ENCODE measurements at places on chromosomes 3 and 15.
A peak's percentile ranks its signal among the peaks of the same experiment; 100 is the strongest.

DNA sequence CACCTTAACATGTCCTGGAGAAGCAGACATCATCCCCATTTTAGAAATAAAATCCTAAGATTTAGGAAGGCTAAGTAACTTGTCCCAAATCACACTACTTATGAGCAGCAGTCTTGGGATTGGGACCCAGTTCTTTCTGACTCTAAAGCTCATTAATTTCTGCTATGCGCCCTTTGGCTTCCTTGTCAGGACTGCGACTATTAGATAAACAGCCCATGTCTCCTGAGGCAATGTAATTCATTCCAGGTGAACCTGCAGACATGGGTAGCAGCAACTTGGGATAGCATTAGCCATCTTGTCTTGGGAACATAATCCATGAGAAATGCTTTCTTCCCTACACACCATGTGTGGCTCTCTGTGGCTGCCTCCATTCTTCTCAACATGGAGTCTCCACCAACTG is 32.3 kb upstream of the FBN1 start:
- DNase-seq, result no peak

- DNase-seq, result no peak
Measured at GRCh38 chr3:127100459-127101410, 92.2 kb upstream of the PRR23E start.

DNA sequence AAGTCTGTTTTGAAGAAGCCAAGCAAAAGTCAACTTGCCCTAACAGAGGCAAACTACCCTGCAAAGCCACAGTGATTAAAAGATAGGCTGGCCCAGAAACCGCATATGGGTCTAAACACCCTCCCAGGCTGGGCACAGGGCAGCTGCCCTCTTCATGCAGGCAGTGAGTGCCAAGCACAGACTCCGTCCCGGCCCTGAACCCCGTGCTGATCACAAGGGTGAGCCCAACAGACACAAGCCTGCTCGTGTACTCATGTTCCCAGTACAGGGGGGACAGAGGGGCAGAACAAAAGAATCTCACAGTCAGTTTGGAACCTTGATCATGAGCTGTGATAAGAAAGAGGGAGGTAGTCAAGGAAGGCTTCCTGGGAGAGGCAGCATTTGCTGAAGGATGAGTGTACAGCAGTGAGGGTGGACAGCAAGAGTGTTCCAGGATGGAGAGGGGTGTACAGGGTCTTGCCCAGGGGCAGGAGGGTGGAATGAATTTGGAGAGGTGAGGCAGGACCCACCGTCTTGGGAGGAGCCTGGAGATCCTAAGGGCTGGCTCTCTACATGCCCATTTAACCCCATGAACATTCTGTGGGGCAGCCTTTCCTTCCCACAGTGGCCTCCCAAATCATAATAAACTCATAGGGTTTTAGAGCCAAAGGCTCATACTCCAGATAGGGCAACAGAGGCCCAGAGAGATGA is 43.2 kb upstream of the PRR23E start:
- DNase-seq, result no peak

- peak; percentile 97 for DNase-seq
Measured at GRCh38 chr15:78988361-78988911, 43.6 kb upstream of the CTSH start.

GRCh38 chr3:155714295-155714718 is 30.6 kb downstream of the PLCH1 start:
- no peak for DNase-seq

GRCh38 chr15:100355342-100355741 is 13.6 kb upstream of the ADAMTS17 start:
- no peak for DNase-seq

DNA sequence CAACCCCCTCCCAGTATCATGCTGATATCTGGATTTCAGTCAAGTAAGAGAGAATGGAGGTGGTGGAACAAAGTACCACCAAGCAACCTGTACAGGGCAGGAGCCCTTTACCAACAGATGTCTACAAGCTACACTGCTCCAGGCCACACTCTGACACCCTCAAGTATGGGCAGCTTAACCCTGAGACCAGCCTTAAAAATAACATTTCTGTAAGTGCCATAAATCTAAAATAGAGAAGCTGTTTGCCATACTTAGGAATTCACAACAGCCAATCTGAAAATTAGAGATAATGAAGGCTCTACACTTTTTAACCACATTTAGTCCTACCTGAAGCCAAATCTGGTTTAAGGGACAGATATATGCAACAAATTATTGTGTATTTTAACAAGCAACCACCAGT is 59.7 kb downstream of the C3orf70 start:
- no peak for DNase-seq

DNA sequence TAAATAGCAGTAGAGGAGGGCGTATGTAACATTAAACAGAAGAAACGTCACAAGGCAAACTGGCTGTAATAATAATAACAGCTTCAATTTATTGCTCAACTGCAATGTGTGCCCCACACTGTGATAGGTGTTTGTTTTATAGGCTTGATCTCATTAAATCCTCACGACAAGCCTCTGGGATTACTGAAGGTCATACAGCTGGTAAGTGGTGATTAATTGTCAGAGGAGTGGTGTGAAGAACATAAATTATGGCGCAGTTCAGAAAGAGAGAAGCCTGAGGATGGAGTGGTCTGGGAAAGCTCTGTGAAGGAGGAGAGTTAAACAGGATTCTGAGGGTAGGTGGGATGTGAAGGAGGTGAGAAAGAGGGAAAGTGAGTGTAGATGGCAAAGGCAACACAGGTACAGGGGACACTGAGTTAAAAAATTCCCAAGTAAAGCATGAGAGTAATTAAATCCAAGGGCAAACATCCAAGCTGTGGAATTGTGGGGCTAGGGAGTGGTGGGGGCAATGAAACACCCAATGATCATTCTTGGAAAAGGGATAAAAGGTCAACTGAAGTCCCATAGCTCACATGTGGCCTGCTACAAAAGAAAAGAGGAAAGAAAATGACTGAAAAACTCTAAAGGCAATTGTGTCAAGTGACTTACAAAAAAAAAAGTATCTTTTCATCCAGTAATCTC is 16.5 kb upstream of the GLCE start:
- DNase-seq, result no peak

GRCh38 chr15:69305933-69306568 is 7.3 kb downstream of the PAQR5 start:
- DNase-seq, result no peak

GRCh38 chr15:23857028-23857641 is 170.0 kb upstream of the NDN start:
- DNase-seq, result no peak

DNA sequence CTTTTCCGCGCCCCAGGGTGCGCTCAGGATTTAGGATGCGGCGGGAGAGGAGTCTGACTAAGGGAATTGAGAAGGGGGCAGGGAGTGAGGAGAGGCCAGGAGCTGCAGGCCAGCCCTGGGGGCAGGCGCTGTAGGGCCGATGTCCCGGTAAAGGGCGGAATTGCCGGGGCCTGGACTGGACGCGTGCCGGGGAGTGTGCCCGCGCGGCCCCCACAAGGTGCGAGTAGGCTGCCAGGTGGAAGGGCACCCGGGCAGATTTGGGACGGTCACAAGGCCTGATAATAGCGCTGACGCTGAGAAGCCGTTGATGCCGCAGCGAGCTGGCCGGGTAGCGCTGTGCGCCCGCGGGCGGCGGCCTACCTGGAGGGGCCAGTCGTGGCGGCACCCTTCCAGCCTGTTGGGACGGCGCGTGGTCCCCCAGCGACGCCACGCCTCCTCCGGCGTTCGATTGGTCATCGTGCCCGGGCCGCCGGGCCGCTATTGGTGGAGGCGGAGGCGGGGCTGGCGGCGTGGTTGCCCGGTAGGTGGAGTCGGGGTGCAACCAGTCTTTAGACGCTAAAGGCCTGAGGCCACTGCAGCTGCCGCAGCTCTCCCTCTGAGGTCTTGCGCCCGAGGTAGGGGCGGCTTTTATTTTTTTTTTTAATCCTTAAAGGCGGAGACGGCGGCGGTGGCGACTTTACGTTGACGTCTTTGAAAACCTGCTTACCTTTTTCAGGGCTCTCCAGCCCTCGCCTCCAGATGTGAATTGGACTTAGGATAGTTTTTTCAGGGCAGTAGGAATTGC is 903 bp downstream of the SLC25A38 start:
- peak; percentile 61 for DNase-seq

GRCh38 chr3:195302431-195302830 is 31.5 kb upstream of the XXYLT1 start:
- no peak for DNase-seq

Measured in HFF-Myc (cell line).